Left cardiac atrium (tissue), 4 donors: ENCODE measurements at places on chromosomes 3 and 15.

GRCh38 chr3:110126065-110126464, 788.7 kb upstream of the DPPA4 start:
- DNase-seq: no peak

- no peak for DNase-seq
Observed at GRCh38 chr3:153762411-153763235, 358.6 kb upstream of the ARHGEF26 start.

DNA sequence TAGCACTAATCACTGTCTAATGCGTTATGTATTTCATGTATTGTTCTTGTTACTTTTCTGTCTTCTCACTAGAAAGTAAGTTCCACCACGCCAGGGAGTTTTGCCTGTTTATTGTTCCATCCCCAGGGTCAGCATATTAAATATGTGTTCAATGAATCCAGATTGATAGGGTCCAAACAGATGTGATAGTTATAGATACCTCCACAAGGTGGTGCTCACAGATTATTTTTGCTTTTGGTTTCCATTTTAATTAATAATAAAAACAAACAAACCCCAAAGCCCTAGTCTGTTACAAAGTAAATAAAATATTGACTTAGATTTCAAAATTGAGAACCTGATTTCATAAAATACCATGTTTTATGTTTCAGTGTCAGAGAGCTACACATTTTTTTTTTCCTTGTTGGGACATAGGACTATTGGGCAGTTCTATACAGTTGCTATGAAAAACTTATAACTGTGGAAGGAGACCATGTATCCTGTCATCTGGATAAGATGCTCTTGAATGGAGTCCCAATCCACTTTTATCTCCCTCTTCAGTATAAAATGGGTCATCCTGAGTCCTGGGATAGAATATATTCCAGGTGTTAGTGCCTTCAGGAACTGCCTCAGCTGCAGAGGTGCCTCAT, 12.4 kb downstream of the OTOL1 start:
- DNase-seq: no peak

DNA sequence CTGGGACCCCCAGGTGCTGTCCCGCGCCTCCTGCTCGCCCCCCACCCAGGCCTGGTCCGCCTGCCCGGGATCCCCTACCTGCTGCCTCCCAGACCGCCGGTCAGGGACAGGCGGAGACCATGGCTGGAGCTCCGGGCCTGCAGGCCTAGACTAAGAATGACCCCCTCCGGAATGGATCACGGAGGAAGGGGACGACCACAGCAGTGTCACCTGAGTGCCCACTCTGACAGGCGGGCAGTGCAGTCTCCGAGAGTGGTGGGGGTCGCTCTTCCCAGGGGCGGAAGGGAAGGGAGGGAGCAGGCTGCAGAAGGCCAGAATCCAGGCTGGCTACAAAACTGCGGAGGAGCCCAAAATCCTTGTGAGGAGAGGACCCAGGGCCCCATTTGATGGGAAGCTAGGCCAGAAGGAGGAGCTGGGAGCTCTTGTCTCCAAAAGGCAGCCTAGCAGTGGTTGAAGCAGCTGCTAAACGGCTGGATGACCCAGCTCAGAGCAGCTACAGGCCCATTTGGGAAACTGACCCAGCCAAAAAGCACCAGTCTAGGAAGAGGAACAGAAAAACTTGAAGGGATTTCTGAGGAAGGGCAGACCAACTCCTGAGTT, 908 bp upstream of the RAB43 start:
- no peak for DNase-seq

- no peak for DNase-seq
Observed at GRCh38 chr3:159513444-159513843, 475.2 kb upstream of the IL12A start.

DNA sequence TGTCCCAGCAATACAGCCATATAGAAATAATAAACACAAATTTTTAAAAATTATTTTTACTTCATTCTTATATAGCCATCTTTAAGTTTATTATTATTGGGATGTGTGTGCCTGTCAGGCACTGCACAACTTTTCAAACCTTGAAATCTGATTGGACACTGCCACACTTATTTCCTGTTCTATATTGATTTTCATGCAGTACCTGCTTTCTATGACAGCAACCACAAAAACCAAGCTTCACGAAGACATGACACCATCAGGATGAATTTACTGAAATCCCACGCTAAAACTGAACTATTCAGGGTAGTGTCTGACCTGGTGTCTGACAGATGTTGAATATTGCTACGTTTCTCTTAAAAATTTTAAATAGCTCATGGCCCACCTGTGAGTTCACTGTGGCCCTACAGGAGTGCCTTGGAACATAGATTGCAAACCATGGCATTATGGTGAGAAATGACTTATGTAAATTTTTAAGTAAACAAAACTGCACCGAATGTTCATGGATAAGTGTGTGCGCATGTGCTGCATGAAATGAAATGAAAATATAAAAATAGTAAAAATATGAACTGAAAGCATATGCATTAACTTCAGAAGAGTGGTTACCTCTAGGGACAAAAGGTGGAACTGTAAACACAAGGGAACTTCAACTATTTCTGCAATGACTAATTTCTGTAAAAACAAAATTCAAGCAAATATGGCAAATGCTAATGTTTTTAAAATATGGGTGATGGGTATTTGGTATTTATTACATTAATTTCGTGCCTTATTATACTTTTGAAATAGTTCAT, 152.3 kb downstream of the ZBTB20 start:
- no peak for DNase-seq

- no peak for DNase-seq
Observed at GRCh38 chr15:85417276-85417675, 36.9 kb downstream of the AKAP13 start.

- no peak for DNase-seq
Observed at GRCh38 chr15:59274126-59274970, 67.7 kb downstream of the LDHAL6B start.

- DNase-seq: no peak
Observed at GRCh38 chr3:196754091-196754981, 14.7 kb downstream of the PAK2 start.
